ENCODE measurements at places on chromosomes 11 and 22.

GRCh38 chr11:19076744-19077589 is 16.4 kb upstream of the MRGPRX2 start:
- no peak for DNase-seq

- no peak for DNase-seq
Observed at GRCh38 chr11:15670520-15671070, 555.9 kb downstream of the INSC start.

GRCh38 chr22:32850157-32850556 is 48.7 kb downstream of the TIMP3 start:
- no peak for DNase-seq

DNA sequence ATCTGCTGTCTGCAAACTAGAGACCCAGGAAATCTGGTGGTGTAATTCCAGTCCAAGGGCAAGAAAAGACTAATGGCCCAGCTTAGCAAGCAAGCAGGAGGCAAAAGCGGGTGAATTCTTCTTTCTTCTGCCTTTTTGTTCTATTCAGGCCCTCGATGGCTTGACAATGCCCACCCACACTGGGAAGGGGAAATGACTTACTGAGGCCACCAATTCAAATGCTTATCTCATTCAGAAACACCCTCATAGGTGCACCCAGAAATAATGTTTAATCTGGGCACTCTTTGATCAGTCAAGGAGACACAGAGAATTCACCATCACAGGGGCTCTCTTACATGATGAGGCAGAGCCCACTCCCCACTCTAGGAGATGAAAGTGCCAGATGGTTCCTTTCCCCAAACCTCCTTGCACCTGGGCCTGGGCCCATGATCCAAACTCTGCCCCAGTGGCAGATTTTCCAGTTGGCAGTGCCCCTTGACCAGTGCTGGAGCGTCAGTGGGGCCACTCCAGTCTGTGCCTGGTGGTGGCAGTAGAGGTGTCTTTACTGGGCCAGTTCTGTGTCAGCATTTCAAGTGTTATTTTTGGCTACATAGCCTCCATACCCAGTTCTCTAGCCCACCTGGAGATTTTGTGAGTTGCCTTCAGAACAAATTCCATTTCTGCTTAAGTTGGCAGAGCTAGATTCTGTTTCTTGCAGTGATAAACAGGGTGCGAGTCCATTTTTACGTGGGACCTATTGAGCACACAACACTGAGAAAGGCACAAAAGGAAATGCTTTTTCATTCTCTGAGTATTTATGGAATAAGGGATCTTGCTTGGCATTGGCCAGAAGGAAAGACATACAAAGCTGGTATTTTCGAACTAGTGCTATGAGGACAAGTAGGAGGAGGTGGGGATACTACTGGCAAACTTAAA is 7.5 kb downstream of the ELMOD1 start:
- no peak for DNase-seq

GRCh38 chr11:44576656-44577055 is 11.2 kb downstream of the CD82 start:
- DNase-seq: no peak

DNA sequence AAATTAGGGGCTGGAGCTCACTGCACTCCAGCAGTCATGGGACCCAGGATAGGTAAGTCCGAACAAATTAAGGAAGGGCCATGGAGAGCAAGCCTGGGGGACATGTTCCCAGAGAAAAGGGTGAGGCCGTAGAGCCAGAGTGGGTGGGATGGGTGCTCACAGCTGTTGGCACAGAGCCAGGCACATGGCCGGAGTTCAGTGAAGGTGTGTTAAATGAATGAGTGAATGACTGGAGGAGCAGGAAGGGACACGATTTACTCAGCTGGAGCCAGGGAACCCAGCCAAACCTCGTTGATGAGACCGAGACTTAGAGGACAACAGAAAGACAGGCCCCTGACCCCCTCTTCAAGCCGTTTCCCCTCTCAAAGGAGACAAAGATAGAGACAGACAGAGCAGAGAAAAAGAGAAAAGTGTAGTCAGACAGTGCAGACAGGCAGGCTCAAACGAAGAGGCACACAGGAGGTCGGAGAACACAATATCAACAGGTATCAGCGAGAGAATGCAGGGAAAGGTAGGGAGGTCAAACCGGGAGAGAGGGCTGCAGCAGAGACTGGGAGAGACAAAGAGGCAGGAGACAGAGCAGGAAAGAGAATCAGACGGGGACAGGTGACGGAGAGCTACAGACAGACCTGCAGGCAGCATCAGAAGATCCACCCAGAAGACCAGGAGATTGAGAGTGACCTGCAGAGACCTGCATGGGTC is 590 bp downstream of the SLCO2B1 start:
- no peak for DNase-seq

DNA sequence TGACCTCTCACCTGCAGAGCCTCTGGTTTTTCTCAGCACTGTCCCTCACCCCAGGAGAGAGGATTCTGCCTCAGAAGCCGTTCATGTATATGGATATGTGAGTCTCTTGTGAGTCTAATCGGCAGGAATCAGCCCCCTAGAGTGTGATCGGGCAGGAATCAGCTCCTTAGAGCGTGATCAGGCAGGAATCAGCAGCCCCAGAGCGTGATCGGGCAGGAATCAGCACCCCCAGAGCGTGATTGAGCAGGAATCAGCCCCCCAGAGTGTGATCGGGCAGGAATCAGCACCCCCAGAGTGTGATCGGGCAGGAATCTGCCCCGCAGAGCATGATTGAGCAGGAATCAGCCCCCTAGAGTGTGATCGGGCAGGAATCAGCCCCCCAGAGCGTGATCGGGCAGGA is 80.0 kb upstream of the EIF3D start:
- no peak for DNase-seq

- no peak for DNase-seq
Observed at GRCh38 chr11:75056814-75057213, 39.9 kb downstream of the OR2AT4 start.

DNA sequence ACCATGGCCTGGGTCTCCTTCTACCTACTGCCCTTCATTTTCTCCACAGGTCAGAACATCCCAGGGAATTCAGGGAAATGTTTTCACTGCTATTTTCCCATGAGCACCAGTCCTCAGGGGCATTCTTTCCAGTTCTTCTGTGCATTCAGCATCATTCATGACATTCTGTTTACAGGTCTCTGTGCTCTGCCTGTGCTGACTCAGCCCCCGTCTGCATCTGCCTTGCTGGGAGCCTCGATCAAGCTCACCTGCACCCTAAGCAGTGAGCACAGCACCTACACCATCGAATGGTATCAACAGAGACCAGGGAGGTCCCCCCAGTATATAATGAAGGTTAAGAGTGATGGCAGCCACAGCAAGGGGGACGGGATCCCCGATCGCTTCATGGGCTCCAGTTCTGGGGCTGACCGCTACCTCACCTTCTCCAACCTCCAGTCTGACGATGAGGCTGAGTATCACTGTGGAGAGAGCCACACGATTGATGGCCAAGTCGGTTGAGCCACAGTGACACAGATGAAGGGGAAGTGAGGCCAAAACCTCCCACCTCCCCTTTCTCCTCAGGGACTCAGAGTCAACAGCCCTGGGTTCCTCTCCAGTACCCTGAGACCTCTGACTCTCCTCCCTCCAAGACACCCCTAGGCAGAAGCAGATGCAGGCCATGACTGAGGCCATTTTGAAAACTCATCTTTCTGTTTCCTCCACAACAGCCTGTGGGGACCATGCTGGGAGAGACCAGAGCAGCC is 15.9 kb upstream of the IGLL5 start:
- no peak for DNase-seq

GRCh38 chr11:125372911-125373310 is 123.2 kb downstream of the FEZ1 start:
- no peak for DNase-seq

DNA sequence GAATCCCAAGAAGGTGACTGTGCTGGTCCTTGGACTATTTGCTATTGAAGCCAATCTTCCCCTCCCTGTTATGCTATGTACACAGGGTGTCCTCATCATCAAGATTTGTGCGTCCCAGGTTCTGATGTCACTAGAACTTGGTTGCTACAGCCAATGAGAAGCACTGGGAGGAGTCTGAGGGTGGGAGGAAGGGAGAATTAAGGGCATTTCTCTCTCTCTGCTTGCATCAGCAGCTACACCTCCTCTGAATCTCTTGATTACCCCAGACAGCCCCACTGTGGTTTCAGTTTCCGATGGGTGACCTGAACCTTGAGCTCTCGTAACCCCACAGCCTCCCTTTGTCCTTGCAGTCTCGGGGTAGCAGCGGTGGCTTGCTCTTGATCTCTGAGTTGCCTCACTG is 212.4 kb upstream of the SESN3 start:
- no peak for DNase-seq

DNA sequence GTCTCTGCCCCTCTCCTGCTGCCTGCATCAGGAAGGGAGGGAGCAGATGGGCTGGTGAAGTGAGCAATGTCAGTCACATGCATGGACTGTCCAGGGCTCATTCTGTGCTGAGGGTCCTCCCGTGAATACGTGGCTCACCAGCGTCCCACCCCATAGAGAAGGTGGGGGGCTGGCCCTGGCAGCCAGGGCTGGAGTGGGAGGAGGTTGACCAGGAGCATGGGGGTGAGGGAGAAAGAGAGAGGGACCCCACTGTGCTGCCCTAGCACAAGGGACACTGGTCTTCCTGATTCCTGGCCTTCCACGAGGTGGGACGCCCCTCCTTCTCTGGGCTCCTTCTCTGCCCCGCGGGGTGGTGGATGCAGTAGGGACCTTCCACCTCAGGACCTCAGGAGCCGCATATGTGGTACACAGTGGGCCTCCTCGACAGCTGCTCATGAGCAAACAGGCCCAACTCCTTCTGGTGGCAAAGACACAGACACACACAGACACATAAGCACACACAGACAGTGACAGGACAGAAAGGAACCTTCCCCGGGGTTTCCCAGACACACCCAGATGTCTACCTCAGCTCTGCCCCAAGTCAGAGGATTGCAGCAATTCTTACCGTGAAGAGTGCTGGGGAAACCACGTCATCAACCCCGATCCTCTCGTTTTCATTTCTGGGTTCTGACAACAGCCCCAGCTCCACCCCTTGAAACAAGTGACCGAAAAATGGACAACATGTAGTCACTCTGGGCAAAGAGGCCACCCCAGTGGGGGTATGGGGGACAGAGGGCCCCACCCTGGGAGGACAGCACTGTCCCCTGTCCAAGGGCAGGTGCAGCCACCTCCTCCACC is 3.6 kb upstream of the APOBEC3A start:
- DNase-seq: no peak

- no peak for DNase-seq
Observed at GRCh38 chr22:47808236-47808635, 1045.8 kb downstream of the TBC1D22A start.

GRCh38 chr22:37633625-37634416 is 5.6 kb upstream of the SH3BP1 start:
- DNase-seq: no peak

GRCh38 chr22:34019190-34019845 is 99.0 kb upstream of the LARGE1 start:
- DNase-seq: no peak

GRCh38 chr22:44580176-44581095 is 82.4 kb upstream of the RTL6 start:
- DNase-seq: no peak

DNA sequence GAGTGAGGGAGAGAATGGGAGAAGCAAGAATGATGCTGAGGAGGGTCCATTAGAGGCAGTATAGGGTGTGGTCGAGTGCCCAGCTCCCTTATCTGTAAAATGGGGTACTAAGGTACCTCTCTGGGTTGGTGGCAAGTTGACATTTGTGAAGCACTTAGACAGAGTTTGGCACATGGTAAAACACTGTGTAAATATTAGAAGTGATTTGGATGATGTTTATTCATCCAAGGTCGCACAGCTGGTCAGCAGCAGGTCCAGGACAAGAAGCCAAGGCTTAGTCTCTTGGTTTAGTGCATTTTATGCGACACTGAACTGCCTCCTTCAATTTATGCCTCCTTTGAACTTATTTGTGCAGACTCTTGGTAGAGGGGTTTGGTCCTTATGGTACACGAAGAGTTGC is 19.4 kb downstream of the KREMEN1 start:
- DNase-seq: no peak

DNA sequence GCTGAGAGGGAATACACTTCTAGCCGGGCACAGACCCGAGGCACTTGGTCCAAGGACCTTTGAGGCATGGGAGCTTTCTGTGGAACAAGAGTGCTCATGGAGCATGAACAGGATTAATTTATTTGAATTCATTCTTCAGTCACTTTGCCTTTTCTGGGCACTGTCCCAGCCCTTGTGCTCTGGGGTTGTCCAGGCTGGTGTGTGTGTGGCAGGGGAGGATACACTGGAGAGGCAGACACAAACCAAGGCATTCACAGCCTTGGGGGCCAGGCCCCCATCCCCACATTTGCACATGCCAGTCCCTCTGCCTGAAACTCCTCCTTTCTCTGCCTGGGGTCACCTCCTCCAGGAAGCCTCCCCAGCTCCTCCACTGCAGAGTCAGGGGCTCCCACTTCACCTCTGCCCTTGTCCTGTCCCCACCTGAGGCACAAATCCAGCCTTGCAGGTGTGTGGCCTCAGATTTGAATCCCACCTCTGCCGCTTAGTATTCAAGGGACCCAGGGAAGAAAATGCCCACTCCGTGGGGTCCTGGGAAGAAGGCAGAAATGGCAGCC is 55.5 kb downstream of the MYO7A start:
- DNase-seq: no peak

- DNase-seq: no peak
Observed at GRCh38 chr11:45333001-45333971, 47.1 kb upstream of the SYT13 start.

- no peak for DNase-seq
Observed at GRCh38 chr22:31952094-31952401, 7.7 kb downstream of the YWHAH start.

DNA sequence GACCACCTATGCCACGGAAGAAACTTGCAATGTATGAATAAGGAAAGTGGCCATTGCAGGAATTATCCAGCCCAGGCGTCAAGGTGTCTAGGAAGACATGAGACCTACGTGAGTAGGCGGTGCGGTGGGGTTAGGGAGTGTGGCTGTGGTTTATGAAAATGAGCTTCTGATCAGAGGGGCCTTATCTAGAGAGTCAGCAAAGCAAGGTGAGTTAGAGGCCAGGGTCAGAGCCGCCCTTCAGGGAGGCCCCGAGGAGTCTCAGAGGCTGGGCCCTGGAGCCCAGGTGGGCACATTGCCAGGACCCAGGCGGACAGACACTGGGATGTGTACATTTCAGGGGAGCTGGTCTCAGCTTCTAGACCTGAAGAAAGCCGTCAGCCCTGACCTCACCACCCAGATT is 13.8 kb upstream of the LINC01488 start:
- DNase-seq: no peak

- no peak for DNase-seq
Observed at GRCh38 chr22:37331856-37332536, 49.7 kb downstream of the CYTH4 start.

DNA sequence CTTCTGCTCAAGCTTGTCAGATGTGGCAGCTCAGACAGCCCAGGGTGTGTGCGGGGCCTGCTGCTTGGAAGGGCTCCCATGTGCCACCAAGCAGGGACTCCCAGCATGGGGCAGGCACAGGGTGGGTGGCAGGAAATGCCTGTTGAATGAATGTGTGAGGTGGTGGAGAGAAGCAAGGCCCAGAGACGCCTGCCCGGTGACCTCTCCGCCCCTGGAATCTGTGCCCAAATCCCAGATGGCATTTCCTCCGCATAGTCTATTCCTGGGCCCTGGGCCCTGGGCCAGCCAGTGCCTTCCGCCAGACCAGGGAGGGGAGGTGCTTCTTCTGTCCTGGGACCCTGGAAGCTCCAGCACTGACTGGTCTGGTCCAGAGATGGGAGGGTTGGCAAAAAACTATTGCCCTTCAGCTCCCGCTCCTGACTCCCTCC is 3.7 kb downstream of the CST6 start:
- DNase-seq: peak; percentile 65
